ENCODE measurements at places on chromosomes 3 and 15.
A peak's percentile ranks its signal among the peaks of the same experiment; 100 is the strongest.

DNA sequence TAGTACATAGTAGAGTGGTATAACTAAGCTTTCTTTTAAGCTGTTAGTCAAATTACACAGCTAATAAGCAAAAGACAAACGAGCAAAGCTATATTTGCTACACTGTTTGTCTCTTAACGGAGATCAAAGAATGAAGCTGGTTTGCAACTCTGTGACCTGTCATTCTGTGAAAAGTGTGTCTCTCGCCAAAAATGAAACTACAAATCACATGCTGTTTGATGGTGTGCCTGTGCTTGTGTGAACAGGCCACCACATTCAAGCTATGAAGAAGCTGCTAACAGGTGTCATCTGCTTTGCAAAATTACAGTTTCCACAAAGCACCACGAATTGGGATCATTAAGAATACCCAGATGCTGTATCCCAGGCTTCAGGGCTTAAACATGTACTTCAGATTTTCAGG is 667.8 kb upstream of the NAALADL2 start:
- DNase-seq = no peak
- no peaks in the 10 kb centered on the region for H3K36me3 ChIP-seq
- H3K27me3 ChIP-seq = no peaks in the 10 kb centered on the region

- no peak for DNase-seq
- H3K4me3 ChIP-seq = no peak overlapping the region
- no peaks in the 10 kb centered on the region for H3K36me3 ChIP-seq
- no peak overlapping the region for H3K27ac ChIP-seq
These were observed 104.5 kb upstream of the BFSP2 start for GRCh38 chr3:133295199-133295901.

- H3K27me3 ChIP-seq = no peaks in the 10 kb centered on the region
- H3K4me1 ChIP-seq = no peaks in the 10 kb centered on the region
- H3K27ac ChIP-seq = no peak overlapping the region
- H3K36me3 ChIP-seq = no peaks in the 10 kb centered on the region
- no peak overlapping the region for H3K4me3 ChIP-seq
These were observed 26.1 kb downstream of the GRK7 start for GRCh38 chr3:141789281-141789680.

DNA sequence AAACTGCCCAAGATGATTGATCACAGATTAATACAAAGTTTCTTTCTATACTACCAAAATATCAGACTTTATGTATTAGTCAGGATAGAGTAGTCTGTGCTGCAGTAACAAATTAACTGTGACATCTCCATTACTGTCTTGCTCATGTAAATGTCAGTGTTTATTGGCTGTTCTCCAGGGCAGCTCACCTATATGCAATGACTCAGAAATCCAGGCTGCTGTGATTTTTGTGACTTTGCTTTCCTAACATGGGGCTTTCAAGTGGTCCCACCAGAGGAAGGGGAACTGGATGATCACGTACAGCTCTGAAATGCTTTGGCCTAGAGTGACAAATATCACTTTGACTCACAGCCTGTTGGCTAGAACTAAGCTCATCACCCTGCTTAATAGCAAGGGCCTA is 12.9 kb downstream of the PLS1 start:
- H3K27ac ChIP-seq = peak overlapping the region; percentile 53
- no peaks in the 10 kb centered on the region for H3K4me1 ChIP-seq
- H3K36me3 ChIP-seq = no peaks in the 10 kb centered on the region
- H3K27me3 ChIP-seq = no peaks in the 10 kb centered on the region
- H3K4me3 ChIP-seq = no peak overlapping the region

- H3K4me1 ChIP-seq = no peaks in the 10 kb centered on the region
- no peak overlapping the region for H3K4me3 ChIP-seq
- DNase-seq = no peak
These were observed 44.5 kb upstream of the FNDC3B start for GRCh38 chr3:171994646-171995428.

- no peaks in the 10 kb centered on the region for H3K4me1 ChIP-seq
- DNase-seq = no peak
- no peak overlapping the region for H3K27ac ChIP-seq
These were observed 8.7 kb downstream of the HLTF start for GRCh38 chr3:149077628-149078027.

DNA sequence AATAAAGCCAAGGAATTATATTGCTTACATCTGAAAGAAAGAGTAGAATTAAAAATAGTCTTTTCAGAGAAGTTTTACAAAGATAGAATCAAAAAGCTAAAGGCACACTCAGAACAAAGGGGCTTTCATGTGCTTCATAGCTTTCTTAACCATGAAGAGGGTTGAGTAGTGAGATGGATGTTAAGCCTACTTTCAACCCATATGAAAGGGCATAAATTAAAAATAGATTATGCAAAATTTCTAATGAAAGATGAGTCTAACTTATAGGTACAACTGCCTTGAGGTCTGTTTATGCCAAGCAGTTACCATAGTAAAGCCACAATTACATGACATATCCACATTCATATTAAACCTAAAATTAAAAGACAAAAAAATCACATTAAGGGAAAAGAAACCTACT is 223.3 kb upstream of the ARHGEF26 start:
- H3K36me3 ChIP-seq = no peaks in the 10 kb centered on the region
- no peaks in the 10 kb centered on the region for H3K4me1 ChIP-seq
- H3K27me3 ChIP-seq = no peaks in the 10 kb centered on the region
- H3K4me3 ChIP-seq = no peak overlapping the region
- no peak overlapping the region for H3K27ac ChIP-seq

GRCh38 chr15:69853544-69853951 is 244.2 kb downstream of the TLE3 start:
- H3K4me1 ChIP-seq = no peaks in the 10 kb centered on the region
- H3K36me3 ChIP-seq = no peaks in the 10 kb centered on the region
- no peak for DNase-seq

- no peak overlapping the region for H3K4me3 ChIP-seq
- no peak for DNase-seq
- H3K36me3 ChIP-seq = no peaks in the 10 kb centered on the region
These were observed 66.9 kb upstream of the CADM2 start for GRCh38 chr3:84891851-84892250.

DNA sequence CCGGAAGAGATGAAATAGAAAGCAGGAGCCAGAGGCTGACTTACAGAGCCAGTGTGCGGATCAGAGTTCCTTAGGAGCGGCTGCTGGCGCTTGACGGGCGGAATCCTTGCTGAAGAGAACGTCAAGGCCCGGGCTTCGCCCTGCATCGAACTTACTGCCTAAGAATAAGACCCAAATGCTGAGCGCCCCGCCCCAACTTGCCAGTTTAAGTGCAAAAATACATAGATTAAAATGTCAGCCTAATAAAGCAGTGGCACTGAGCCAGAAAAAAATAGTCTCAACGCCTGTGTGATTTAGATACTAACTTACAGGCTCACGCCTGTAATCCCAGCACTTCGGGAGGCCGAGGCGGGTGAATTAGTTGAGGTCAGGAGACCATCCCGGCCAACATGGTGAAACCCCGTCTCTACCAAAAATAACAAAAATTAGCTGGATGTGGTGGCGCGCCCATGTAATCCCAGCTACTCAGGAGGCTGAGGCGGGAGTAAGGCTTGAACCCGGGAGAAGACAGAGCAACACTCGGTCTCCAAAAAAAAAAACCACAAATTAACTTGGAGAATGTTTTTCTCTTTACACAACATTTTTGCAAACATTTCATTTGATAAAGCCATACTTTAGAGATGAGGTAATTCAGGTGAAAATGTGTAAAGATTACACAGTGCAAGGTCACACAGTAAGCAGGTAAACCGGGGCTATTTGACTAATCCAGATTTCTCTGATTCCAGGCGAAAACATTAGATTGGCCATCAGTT is 1.2 kb upstream of the UBP1 start:
- H3K4me1 ChIP-seq = peaks cover 6% of the 10 kb centered on the region
- no peak for DNase-seq
- H3K36me3 ChIP-seq = no peaks in the 10 kb centered on the region
- H3K27me3 ChIP-seq = no peaks in the 10 kb centered on the region

- H3K4me3 ChIP-seq = no peak overlapping the region
- no peaks in the 10 kb centered on the region for H3K36me3 ChIP-seq
- no peak for DNase-seq
These were observed 150.9 kb upstream of the IL12A start for GRCh38 chr3:159837725-159838124.

DNA sequence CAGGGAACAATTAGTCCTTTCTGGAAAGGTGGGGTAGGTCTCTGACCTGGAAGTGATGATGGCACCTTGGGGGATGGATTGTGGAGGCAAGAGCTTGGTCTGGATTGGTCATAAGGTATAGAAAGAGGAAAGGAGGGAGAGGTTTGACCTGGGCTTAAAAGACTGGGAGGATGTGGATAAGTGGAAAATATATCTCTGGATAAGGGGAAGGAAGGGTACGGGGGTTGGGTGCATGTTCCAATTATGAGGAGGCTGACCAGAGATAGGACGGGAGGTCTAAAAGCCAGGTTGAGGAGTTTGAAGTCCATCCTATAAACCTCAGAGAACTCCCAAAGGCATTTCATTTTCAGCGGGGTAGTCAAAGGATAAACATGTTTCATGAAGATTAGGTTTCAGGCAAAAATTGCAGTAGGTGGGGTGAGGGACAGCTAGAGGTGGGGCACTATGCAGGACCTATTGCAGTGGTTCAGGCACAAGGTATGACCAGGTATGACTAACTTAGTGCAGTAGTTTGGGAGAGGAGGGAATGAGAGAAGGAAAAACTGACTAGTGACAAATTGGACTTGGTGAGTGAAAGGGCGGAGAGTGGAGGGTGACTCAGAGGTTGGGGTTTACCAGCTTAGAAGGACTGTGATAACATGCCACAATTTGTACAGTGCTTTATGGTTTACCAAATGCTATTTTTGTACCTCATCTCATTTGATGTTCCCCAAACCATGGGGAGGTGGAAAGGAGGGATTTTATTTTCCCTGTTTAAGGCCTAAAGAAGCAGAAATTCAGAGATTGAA is 10.7 kb downstream of the PDE8A start:
- no peak overlapping the region for H3K4me3 ChIP-seq
- no peaks in the 10 kb centered on the region for H3K27me3 ChIP-seq
- no peak overlapping the region for H3K27ac ChIP-seq
- H3K4me1 ChIP-seq = no peaks in the 10 kb centered on the region
- H3K36me3 ChIP-seq = no peaks in the 10 kb centered on the region
- no peak for DNase-seq

DNA sequence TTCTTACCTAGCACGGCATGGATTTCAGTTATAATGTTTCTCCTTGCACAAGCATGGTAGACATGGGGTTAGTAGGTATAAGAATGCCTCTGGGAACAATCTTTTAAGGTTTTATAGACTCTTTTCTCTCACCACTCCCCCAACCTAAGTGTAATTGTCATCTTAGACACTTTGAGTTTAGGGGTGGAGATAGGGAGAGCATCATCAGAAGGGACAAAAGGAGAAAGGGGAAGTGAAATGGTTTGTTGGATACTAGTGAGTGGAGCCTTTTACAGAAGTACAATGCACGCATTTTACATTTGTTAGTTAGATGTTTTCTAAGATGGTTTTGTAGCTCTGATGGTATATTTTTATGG is 189.2 kb downstream of the TP63 start:
- no peaks in the 10 kb centered on the region for H3K4me1 ChIP-seq
- H3K36me3 ChIP-seq = no peaks in the 10 kb centered on the region
- H3K27me3 ChIP-seq = no peaks in the 10 kb centered on the region
- DNase-seq = no peak
- no peak overlapping the region for H3K4me3 ChIP-seq

DNA sequence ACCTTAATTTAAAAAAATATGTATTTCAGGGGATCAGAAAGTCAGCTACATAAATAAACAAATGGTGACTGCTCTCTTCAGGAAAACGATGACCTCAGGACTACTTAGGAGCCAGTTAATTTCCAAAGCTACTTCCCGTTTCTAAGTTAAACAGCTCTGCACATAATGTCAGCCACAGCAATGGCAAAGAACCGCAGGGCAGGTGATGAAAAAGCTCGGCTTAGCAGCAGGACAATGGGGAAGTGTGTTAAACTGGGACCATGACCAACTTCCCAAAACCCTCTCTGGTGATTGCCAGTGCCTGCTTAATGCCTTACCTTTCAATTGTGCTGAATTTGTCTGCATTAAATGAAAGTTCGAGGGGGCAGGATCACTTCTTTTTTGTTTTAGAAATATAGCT is 258.9 kb downstream of the FHIT start:
- H3K4me1 ChIP-seq = no peaks in the 10 kb centered on the region
- no peaks in the 10 kb centered on the region for H3K27me3 ChIP-seq
- no peaks in the 10 kb centered on the region for H3K36me3 ChIP-seq
- DNase-seq = no peak
- no peak overlapping the region for H3K27ac ChIP-seq
- H3K4me3 ChIP-seq = no peak overlapping the region

- H3K4me3 ChIP-seq = no peak overlapping the region
- H3K36me3 ChIP-seq = no peaks in the 10 kb centered on the region
- no peak overlapping the region for H3K27ac ChIP-seq
- no peaks in the 10 kb centered on the region for H3K4me1 ChIP-seq
- no peaks in the 10 kb centered on the region for H3K27me3 ChIP-seq
- DNase-seq = no peak
These were observed 44.4 kb downstream of the LSM3 start for GRCh38 chr3:14222900-14223594.

- no peak overlapping the region for H3K4me3 ChIP-seq
- H3K36me3 ChIP-seq = no peaks in the 10 kb centered on the region
- no peaks in the 10 kb centered on the region for H3K4me1 ChIP-seq
- DNase-seq = no peak
- H3K27ac ChIP-seq = no peak overlapping the region
These were observed 57.5 kb downstream of the CACNA2D2 start for GRCh38 chr3:50445919-50446318.

DNA sequence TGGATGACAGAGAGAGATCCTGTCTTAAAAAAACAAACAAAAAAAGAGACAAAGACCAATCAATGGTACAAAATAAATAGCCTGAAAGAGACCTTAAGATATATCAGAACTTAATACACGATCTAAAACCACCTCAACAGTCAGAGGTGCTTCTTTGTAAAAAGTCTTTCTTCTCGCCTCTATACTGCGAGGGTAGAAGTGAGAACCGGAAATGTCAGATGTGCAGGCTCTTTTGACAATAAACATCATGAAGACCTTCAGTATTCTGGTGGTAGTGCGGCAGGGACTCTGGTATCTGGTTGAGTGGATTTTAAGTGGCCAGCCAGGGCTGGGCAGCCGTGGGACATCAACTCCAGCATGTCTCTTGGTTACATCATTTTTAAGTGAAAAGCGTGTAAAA is 30.0 kb downstream of the RUBCN start:
- H3K27me3 ChIP-seq = no peaks in the 10 kb centered on the region
- H3K4me3 ChIP-seq = no peak overlapping the region
- no peaks in the 10 kb centered on the region for H3K4me1 ChIP-seq
- H3K36me3 ChIP-seq = no peaks in the 10 kb centered on the region
- no peak overlapping the region for H3K27ac ChIP-seq
